ENCODE measurements at places on chromosomes 2 and 18.

GRCh38 chr2:218856167-218856895, 3.3 kb upstream of the WNT6 start:
- DNase-seq = no peak

DNA sequence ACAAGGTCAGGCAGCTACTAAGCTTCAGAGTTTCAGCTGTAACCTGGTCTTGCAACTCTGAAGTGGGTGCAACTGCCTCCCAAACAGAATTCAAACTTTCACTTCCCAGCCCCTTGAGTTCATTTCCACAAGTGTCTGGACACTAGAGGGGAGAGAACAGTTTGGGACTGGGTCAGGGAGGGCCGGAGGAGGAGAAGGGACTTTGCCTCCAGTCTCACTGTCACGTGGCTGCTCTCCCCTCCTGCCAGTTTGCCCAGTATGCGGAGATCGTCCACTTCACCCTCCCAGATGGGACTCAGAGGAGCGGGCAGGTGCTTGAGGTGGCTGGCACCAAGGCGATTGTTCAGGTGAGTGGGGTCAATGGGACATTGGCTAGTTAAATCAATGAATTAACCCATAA, 20.6 kb upstream of the ANKRD53 start:
- DNase-seq = no peak

GRCh38 chr18:51907687-51908597, 432.1 kb upstream of the DCC start:
- DNase-seq = no peak

DNA sequence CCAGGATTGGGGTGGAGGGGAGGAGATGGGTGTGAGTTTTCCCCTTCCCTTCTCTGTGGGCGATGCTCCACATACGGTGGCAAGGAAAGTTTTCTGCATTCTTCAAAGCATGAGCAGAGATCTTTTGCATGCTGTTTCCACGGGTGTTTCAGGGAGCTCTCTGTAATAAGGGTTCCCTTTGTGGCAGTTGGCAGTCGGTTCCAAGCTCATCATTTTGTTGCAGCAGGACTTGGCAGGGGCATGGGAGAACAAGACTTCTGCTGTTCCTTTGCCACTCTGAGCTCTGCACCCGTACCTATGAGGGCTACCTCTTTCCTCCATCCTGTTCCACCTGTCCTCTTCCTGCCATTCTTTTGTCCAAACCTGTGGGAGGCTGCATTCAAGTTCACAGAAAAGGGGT, 71.3 kb upstream of the SPRED2 start:
- no peak for DNase-seq

GRCh38 chr18:57843386-57843785, 40.3 kb upstream of the ATP8B1 start:
- no peak for DNase-seq

DNA sequence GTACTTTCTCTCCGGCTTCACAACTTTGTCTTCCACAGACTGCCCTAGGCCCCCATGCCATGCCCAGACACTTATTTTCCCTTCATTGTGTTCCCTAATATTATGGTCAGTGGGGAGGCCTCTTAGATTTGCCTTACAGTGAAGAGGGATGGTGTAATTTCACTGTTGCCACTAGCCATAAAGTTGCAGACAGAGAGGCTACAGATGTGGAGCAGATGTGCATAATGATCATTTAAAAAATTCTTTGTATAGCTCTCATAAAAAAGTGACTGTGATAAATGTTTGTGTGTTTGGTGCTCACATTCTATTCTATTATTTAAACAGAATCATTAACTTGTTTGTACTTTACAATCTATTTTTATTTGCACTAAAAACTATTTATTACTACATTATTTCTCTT, 67.5 kb upstream of the FN1 start:
- DNase-seq = no peak
